Fibroblast of skin of back (primary cell): ENCODE measurements at places on chromosomes 7 and 10.

GRCh38 chr7:668139-668931, 58.2 kb upstream of the DNAAF5 start:
- DNase-seq: peak; percentile 48

GRCh38 chr10:77906951-77907421, 19.6 kb downstream of the DLG5 start:
- no peak for DNase-seq

DNA sequence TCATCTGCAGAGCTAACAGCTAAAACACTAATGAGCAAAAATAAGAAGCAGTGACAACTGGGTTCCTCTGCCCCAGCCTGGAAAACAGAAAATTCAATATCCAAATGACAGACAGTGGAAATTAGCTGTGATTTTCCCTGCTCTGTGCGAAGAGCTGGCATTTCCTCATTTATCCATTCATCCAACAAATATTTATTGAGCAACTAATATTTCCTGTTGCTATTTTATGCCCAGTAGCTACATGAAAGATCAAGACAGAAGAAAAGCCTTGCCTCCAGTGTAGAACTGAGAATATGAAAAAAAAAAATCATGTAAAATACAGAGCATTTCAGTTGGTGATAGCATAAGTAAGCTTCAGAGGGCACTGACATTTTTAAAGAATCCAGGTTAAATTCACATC, 140.9 kb downstream of the ABCA13 start:
- DNase-seq: no peak

DNA sequence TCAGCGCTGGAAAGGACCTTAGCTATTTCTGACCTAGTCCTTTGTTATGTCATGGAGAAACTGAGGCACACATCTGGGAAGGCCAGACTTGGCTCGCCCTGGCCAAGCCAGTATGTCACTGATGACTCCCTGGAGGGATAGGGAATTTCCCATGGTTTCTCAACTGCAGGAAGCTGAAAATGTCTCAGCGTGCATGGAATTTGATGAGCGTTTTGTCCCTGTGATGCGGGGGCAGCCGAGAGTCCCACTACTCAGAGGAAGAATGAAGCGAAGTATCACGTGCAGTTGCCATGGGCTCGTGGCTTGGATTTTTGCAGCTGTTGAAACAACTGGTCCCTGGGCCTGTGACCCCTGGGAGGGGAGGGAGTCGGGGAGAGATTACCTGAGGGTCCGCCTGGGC, 44.8 kb downstream of the CLIP2 start:
- DNase-seq: peak; percentile 80

DNA sequence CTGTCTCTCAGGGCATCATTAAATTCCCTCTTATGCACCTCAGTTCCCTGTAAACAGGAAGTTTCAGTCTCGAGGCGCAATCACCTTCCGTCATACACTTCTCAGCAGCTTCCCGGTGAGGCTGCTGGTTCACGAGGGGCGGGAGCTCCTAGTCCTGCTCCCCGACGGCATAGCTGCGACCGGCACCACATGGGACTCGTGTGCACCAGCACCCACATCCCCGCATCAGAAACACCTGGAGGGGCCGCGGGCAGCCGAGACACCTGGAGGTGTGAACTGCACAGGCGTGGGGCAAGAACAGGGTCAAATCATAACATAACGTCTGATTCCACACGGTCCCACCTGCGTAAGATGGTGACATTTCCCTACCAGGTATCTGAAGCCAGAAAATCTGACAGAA, 52.7 kb downstream of the DIP2C start:
- DNase-seq: no peak

DNA sequence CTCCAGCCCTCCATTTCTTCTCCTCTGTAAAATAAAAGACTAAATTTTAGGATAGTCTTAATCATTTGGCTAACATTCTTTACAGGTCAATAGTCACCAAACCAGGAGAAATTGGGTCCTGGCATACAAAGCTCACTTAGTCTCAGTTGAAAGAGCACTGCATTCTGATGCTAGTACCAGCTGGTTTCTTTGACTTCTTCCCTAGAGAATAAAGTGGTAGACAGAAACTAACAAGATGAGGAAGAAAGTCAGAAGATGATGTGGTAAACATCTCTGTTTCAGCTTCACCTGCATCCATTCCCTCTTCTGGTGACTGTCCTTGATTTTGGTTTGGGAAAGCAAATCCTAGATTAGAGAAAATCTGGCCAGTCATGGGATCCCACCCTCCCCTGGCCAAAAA, 37.2 kb downstream of the NKX2-3 start:
- no peak for DNase-seq

- peak; percentile 66 for DNase-seq
Observed at GRCh38 chr10:3813986-3814837, 29.2 kb upstream of the KLF6 start.

DNA sequence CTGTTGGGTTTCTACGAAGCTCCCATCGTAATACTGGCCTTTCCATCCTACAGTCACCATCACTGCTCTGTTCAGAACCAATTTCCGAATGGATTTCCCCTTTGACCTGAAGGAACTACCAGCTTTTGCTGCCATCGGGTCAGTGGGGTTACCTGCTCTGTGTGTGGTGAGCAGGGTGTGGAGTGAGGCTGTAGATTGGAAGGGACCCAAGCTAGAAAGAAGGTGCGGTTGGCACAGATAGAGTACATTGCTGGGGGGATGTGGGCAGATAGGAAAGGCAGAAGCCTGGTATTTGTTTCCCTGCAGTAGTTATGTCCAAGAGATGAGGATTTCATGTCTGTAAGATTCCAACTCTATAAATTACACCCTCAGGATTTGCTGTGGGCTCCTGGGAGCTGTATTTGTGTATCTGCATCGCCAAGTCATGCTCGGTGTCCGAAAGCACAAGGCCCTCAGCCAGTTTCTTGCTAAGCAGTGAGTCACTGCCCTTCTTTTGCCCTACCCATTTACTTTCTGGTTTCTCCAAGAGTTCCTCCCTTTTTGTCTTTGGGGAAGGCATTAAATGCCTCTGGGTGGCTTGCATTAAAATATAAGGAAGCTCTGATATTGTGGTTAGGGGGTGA, 15.4 kb downstream of the CLCN1 start:
- DNase-seq: peak; percentile 80

GRCh38 chr10:21317902-21318301, 207.6 kb downstream of the SKIDA1 start:
- DNase-seq: peak; percentile 71

DNA sequence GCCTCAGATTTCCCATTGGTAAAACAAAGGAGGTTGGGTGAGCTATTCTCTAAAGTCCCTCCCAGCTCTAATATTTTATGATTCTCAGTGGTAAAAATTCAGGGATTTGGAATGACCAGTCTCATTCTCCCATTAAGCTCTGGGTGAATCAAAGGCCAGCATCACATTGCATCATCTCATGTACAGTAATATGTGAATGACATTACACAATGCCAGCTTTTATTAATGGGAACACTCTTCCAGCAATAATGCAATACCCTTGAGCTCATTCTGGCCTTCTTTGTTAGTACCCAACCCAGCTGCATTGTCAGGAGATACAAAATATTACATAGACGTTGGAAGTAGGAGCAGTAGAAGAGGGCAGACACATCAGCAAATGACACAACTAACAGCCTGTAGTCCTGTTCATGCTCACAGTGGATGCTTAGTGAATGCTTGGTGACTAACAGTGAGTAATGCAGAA, 100.0 kb upstream of the EGR2 start:
- DNase-seq: peak; percentile 52

DNA sequence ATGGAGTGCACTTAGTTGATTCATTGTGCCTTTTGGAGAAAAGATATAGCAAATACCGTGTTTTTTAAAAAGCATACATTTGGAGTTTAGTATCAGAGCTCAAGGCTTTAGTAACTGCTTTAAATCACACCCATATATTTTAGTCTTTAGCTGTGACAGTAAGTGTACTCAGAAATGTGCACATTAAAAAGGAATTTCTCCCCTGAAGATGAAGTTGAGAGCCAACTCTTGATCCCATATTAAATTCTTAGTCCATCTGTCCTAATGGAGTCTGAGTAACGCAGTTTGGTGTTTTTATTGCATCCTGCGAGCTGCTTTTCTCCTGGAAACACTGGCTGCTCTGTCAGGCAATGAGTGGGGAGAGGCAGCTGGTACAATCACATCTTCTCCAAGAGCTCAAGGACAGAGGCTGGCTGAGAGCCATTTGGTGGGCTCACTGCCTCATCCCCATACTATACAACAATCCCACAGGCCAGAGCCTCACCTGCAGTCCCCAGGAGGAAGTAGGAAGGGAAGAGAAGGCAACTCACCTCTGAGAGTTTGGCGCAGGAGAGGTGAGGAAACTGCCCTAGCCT, 473.6 kb upstream of the C7orf33 start:
- DNase-seq: peak; percentile 5

GRCh38 chr7:3922175-3922635, 621.2 kb downstream of the SDK1 start:
- peak; percentile 96 for DNase-seq

DNA sequence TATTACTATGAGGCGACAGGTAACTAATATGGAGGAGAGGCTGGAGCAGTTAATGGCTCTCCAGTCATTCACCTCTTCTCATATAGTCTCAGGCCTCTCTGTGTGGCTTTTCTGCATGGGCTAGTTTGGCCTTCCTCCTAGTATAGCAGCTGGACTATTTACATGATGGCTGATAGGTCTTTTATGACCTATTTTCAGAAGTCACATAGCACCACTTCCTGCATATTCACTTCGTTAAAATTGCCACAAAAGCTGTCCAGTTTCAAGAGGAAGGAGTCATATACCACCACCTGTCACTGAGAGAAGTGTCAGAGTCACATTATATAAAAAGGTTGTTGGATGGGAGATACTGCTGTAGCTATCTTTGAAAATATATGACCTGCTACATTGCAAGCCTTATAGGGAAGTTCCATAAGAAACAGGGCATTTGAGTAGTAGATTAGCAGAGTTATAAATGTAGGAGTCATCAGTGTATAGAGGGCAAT, 8.0 kb upstream of the DMTF1 start:
- no peak for DNase-seq

GRCh38 chr10:87613751-87614150, 45.9 kb upstream of the PAPSS2 start:
- peak; percentile 33 for DNase-seq

DNA sequence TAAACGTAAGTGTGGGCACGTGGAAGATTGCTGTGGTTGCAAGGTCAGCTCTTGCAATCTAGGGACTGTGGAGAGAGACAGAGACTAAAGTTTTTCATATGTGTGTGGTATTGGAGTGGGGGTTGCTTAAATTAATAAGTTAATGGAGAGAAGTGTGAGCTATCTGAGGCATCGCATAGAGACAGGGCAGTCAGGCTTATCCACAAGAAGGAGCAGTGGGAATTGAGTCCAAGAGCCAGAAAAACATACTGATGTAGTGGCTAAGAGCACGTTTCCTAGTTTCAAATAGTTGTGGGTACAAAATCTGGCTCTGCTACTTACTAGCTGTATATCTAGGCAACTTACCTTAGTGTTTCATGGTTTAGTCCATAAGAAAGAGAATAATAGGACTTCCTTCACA, 65.8 kb downstream of the SORCS3 start:
- DNase-seq: no peak

- peak; percentile 93 for DNase-seq
Observed at GRCh38 chr7:7176406-7177043, 5.8 kb upstream of the C1GALT1 start.

- DNase-seq: no peak
Observed at GRCh38 chr7:197413-198335, 5.3 kb downstream of the FAM20C start.

DNA sequence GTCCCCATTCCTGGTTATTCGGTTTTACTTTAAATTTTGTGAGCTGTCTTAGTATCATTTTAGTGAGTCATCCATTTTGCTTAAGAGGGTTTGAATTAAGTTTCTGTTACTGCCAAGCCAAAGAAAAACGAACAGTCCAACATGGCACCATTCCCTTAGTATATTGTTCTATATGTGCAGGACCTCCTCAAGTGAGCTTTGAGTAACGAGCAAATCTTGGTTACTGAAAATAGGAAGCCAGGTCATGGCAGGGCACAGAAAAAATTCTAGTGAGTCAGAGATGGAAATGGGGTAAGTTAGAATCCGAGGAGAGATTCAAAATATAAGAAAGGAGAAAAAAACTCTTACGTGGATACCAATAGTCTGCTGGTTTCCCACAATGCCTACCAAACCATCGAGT, 292.9 kb downstream of the BAMBI start:
- no peak for DNase-seq

- peak; percentile 20 for DNase-seq
Observed at GRCh38 chr7:111855842-111856227, 293.5 kb upstream of the IMMP2L start.

GRCh38 chr7:38312821-38313220, 39.4 kb upstream of the TARP start:
- no peak for DNase-seq
